GM12864 (cell line): ENCODE measurements at places on chromosomes 1 and 21.

GRCh38 chr21:42381347-42381984 lies 14.4 kb downstream of the TMPRSS3 start:
- no peak for DNase-seq

DNA sequence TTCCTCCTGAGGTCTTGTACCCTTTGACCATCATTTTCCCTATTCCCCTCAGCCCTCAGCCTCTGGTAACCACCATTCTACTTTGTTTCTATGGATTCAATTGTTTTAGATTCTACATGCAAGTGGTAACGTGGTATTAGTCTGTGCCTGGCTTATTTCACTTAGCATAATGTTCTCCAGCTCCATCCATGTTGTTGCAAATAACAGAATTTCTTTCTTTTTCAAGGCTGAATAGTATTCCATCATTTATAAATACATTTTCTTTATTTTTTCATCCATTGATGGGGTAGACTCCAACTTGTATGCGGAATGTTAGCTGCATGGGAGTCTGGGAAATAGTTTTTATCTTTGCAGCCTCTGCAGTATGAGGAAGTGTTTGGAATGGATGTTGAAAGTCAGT lies 26.3 kb upstream of the TMEM54 start:
- no peak for DNase-seq

DNA sequence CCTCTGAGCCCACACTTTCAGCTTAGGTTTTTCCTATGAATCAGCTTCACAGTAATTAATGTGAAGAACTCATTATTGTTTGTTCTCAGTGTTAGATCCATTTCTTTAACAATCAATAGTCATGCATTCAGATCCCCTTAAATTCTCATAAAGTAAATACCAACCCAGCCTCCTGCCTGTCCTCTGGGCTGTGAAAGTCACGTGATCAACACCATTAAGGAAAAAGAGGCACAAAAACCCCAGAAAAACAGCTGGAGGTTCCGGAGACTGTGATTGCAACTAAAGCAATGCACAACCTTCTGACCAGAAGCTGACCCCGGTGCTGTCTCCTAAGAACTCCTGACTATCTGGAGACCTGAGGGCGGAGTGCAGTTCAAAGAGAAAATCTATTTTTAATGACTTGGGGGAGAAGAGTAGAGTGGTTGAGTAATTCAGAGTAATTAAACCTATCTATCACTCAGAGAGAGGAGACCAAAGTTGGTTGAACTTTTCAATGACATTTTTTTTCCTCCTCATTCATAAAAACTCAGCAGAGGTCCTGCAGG lies 132.5 kb downstream of the PLXNA2 start:
- DNase-seq: no peak

GRCh38 chr1:184889902-184890301 lies 84.4 kb downstream of the NIBAN1 start:
- no peak for DNase-seq

DNA sequence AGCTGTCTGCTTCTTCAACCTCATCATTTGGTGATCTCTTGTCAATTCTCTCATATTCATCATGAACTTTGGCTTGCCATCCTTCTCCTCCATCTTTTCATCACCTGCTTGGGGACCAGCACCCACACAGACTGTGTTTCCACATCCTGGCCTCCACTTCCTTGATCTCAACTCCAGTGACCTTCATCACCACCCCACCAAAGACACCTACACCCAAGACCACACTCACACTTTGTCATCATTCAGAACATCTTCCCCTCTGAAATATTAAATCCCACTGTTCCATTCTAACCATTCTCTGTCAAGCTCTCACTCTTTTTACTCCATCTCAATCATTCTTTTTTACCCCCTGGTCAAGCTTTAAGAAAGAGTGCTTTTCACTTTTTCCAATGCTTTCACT lies 115.5 kb upstream of the VAV3 start:
- DNase-seq: no peak

DNA sequence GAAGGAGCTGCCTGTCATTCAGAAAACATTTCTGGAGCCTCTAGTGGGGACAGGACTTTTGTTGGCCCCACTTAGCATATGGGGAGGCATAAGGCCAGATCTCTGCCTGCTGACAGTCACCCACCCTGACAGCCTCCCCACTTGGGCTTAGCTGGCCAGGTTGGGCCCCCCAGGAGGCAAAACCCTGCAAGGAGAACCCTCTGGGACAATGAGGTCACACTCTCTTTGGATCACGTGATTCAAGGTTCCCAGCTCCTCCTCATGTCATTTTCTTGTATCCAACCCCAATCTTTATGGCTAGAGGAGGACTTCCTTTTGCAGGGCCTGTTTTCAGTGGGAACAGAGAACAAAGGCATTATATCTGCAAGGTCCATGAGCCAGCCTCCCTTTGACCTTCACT lies 60.0 kb downstream of the NAV1 start:
- DNase-seq: no peak

- no peak for DNase-seq
Observed at GRCh38 chr1:219657186-219657585, 44.3 kb upstream of the ZC3H11B start.
